ENCODE measurements at places on chromosomes 12 and 14.

- peak; percentile 65 for DNase-seq
Measured at GRCh38 chr12:47990351-47991105, 13.7 kb downstream of the COL2A1 start.

GRCh38 chr14:51626185-51626584 is 25.5 kb upstream of the FRMD6 start:
- DNase-seq, result no peak

- no peak for DNase-seq
Measured at GRCh38 chr12:101750152-101750551, 10.9 kb upstream of the SYCP3 start.

DNA sequence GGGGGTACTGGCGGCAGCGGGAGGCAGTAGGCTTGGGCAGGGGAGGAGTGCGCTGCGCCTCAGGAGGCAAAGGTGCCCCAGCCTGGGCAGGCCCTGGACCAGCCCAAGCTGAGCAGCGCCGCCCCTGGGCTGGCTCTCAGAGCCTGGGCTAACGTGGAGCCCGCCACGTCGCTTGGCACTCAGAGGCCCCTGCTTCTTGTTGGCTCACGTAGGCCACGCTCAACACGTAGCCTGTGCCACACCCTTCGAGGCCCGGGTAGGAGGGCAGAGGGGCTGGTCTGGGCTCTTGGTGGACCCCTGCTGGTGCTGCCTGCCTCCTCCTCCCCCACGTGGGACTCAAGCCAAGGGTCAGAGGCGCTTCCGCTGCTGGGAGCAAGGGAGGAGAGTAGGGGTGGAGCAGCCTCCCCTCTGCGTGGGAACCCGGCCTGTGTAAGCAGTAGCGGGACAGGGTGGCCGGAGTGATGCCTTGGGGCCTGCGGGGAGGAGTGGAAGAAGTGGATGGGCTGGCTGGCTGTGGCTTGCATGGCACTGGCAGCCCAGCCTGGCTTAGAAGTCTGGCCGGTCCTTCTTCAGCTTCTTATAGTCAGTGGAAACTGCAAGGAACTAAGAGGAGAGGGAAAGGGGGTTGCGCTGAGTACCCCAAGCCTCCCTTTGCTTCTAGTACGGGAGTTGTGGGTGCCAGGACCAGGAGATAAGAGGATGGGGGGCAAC is 5.7 kb downstream of the SHMT2 start:
- DNase-seq, result no peak

DNA sequence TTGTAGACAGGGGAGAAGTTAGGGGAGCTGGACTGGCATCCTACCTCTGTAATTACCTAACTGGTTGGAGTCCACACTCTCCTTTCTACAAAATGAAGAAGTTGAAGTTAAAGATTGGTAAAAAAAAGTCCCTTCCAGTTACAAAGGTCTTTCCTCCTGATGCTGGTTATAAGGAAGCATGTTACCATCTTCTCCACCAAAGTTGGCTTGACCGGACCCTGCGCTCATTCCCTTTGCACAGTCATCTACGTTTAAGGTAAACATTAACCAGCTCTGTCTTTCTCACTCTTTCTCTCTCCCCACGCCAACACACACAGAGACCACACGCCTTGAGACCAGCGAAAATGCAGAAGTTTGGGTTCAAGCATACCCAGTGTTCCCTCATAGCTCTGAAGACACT is 11.9 kb downstream of the FBLN5 start:
- no peak for DNase-seq

DNA sequence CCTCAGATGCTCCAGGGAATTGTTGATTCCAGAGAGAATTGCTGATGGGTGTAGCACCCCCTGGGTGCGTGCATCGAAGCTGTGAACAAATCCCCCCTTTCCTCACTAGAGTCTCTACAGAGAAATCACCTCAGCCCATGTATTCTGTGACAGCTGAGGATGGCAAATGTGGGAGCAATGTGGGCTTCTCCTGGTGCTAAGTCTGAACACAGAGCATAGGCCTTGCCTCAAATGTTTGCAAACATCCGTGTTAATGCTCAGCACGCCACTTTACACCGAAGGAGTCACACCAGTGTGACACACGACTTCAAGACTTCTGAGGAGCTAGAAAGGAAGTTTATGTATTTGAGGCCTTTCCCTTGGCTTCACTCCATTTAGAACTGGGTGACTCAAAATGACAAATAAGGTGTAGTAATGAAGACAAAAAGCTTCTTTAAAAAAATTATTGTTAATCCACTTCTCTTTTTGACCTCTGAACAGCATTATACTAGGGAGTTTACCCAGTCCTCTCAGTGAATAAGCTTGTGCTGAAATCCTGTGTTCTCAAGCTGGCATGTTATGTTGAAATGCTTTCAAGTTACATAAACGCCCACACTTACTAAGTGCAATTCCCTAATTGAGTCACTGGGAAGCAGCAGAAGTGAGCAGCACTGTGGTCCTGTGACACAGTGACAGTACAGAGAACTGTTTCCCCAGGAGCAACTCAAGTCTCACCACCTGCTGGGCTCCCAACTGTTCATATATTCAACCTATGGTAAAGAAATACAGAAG is 92.9 kb downstream of the FAR2 start:
- DNase-seq, result peak; percentile 15

DNA sequence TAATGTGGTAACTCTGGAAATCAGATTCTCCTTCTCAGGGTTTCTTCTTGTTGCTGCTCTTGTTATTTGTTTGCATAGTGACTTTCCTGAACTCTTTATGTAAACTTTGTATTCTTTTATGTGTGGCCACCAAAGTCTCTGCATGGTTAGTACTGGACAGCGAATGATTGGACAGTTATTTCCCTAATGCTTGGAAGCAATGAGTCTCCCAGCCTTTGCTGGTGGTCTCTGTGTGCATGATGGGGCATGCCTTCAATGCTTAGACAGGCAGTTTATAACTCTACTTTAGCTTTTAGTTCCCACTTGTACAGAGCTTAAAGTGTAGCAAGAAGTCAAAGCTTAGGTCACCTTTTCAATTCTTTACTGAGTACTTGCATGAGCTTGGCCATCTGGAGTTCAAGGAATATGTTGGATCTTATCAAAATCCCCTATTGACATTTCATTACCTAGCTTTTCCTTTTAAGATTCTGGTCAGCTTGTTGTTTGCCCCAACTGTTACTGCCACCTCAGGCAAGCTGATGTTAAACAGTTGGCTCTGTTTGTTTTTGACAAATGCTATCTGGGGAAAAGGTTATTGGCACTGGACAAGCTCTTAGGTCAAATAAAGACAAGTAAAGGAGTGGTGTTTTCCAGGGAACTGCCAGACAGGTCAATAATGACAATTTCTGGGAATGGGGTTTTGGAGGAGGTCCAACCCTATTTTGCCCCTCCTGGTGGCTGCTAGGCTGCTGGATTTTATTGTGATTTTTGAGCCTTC is 12.3 kb downstream of the CCDC91 start:
- DNase-seq, result no peak

DNA sequence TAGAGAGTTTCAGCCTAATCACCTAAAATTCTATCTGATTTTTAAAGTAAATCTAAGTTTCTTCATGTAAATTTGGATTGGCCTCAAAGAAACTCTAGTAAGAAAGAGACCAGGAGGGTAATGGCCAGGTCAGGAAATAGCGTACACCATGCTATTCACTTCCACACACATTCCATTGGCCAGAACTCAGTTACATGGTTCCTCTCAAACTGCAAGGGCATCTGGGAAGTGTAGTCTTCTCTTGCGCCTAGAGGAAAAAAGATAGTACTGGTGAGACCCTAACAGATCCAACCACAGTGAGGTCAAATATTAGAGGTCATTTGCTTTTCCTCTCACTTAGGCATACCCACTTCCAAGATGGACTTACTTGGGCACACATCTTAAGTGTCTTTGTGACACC is 39.1 kb downstream of the MBIP start:
- no peak for DNase-seq

DNA sequence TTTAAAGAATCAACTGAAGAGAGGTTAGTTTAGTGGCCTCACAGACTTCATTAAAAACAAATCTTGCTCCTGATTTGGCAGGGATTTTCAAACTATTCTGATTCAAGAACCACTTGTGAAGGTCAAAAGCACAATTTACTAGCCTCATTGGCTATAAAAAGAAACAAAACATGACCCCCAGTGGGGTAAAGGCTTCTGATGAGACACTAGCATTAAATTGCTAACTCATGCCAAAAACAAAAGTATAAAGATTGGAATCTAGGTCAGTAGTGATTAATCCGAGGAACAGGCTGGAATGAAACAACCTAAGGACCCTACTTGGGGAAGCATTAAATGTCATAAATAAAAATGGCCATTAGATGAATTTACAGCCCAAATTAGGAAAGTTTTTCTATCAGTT is 312.3 kb downstream of the PAWR start:
- no peak for DNase-seq

GRCh38 chr12:5429741-5430557 is 2.0 kb upstream of the NTF3 start:
- DNase-seq, result no peak

DNA sequence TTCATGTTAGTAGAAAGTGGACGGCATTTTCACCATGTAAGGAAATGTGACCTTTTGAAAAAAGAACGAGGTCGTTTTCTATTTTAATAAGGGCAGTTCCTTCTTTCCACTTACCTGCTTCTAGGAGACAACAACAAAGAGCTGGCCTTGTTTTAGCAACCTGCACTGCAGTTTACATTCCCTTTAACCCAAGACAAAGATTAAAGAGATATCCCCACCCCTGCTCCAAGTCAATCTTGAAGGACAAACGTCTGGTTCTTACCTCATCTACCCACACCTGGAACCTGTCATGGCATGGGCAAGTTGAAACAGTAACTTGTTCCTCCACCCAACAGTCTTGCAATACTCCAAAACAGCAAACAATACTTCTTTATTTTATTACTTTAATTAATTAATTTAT is 32.7 kb downstream of the ZCCHC8 start:
- DNase-seq, result no peak

DNA sequence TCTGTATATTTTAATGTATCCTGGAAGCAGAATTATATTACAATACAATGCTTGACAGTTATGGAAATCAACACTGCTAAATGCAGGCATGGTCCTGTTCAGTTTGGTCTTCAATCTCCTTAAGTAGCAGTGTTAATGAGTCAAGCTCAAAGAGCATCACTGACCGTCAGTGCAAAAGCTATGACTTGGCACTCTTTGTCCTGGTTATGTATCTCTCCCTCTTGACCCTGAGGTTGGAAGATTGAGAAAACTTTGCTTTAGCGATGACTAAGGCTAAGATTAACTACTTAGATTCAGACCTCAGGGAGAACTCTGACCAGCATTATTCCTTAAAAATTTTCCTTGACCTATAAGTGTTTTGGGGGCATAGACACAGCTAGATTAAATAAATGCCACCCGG is 10.9 kb downstream of the CLEC7A start:
- no peak for DNase-seq

DNA sequence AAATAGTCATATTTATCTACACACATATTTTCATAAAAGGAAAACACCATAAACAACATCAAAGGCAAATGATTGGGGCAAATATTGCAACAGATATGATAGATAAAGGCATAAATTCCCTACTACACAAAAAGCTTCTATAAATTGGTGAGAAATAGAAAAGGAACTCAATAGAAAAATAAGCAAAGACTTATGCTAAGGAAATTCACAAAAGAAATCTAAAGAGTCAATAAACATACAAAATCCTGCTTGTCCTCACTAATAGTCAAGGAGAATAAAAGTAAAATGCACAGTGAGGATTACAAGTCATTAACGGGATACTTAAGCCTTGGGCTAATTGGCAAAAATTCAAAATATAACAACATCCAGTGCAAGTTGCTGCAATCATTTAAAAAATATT is 30.3 kb downstream of the CCDC59 start:
- no peak for DNase-seq

DNA sequence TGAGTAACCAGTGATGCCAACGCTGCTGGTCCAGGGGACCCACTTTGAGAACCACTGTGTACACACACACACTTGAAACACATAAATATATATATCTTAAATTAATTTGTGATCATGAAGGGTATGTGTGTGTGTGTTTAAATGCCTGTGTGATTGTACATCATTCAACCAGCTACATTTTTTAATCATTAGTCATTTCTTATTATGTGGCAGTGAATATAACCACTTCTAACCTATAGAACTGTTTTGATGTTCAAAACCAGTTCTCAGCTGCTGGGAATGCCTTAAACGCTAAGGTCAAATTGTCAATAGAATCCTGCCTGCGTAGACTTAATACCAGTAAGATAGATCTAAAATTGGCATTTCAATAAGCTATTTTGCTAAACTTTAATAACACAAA is 330.0 kb downstream of the SYT1 start:
- DNase-seq, result no peak

DNA sequence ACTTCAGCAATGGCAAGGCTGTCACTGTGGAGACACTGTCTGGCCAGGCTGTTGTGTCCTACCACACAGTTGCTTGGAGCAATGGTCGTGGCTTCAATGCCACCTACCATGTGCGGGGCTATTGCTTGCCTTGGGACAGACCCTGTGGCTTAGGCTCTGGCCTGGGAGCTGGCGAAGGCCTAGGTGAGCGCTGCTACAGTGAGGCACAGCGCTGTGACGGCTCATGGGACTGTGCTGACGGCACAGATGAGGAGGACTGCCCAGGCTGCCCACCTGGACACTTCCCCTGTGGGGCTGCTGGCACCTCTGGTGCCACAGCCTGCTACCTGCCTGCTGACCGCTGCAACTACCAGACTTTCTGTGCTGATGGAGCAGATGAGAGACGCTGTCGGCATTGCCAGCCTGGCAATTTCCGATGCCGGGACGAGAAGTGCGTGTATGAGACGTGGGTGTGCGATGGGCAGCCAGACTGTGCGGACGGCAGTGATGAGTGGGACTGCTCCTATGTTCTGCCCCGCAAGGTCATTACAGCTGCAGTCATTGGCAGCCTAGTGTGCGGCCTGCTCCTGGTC is 4.3 kb downstream of the LRP10 start:
- DNase-seq, result no peak

GRCh38 chr14:53893374-53893773 is 63.3 kb downstream of the BMP4 start:
- no peak for DNase-seq

GRCh38 chr12:109864916-109865315 is 15.4 kb downstream of the GLTP start:
- DNase-seq, result no peak

GRCh38 chr14:90274808-90275457 is 18.6 kb downstream of the PSMC1 start:
- no peak for DNase-seq

DNA sequence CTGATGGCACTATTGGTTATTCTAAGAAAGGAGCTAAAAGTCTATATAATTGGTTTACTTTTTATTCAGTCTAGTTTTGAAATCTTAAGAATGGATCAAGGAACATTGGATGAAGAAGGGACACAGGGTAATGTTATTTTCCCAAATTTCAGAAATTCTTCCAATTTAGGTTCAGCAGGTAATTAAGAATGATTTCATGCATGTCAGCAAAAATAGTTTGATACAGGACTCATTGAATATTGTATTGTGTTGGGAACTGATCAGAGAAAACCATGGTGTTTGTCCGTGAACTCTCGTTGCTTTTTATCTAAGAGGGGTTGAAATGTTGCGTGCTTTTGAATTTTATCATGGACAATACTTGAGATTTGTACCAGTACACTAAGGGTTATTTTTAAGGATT is 58.6 kb downstream of the PDE3A start:
- DNase-seq, result no peak

DNA sequence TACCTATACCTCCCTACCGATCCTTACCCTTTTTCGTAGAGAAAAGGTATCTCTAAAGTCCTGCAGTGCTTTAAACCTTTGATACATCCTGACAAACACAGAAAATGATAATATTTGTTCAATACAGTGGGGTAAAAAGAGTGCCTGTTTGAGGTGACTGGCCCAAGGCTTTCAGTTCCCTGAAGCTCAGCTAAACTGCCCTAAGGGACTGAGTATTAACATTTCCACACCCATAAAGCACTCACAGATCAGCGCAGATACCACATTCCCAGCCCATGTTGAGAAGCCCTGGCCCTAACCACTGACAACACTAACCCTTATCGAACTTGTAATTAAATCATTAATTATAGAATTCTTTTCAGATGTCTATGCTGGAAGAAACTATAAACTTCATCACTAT is 108.7 kb downstream of the DIP2B start:
- no peak for DNase-seq
